ENCODE measurements at places on chromosomes 1 and 21.

GRCh38 chr1:50774759-50775351 lies 185.2 kb downstream of the FAF1 start:
- DNase-seq, result peak; percentile 27

- DNase-seq, result no peak
Measured at GRCh38 chr1:55309053-55309452, 93.9 kb upstream of the USP24 start.

GRCh38 chr1:240352769-240353168 lies 259.2 kb downstream of the GREM2 start:
- DNase-seq, result no peak

- DNase-seq, result no peak
Measured at GRCh38 chr1:226506021-226506420, 42.5 kb upstream of the STUM start.

DNA sequence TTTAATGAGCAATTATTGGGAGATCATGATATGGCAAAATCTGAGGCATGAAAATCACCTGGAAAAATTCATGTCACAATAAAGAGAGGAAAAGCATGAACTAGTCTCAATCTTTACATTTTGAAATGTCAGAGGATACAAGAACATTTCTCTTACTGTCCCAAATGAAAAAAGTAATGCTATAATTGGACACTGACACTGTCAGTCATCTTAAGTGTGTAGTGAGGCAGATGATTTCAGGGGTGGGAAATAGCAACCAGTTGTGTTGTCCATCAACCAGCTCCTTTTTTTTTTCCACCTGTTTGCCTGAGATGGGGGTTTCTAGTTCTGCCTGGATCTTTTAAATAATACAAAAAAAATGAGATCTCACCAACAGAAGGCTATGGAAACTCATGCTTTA lies 646.2 kb downstream of the KCNT2 start:
- no peak for DNase-seq

DNA sequence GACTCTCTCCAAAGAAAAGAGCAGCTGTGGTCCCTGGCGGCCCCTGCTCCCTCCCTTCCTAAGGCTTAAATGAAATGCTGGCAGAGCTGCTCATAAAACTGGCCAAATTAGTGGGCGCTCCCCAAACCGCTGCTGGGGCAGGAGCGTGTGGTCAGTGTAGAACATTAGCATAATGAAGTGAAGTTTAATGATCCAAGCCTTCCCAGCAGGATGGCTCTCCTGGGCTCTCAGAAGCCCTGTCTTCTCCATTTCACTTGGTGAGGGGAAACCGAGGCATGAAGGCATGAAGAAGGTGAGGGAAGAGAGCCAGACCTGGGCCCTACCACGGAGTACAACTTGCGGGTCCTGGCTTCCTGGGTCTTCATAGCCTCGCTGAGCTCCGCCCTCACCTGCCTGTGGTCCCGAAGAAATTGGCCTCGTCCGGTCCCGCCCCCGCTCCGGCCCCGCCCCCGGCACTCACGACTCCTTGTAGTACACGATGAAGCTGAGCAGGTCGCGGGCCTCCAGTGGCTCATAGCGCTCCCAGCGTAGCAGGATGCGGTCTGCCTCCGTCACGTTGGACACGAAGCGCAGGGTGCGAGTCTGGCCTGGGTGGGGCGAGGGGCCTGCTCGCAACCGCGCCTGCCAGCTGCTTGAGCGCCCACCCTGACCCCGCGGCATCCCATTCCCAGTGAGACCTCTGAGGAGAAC lies 10.3 kb downstream of the INSRR start:
- DNase-seq, result peak; percentile 48

GRCh38 chr1:221035662-221036153 lies 156.5 kb downstream of the HLX start:
- no peak for DNase-seq

DNA sequence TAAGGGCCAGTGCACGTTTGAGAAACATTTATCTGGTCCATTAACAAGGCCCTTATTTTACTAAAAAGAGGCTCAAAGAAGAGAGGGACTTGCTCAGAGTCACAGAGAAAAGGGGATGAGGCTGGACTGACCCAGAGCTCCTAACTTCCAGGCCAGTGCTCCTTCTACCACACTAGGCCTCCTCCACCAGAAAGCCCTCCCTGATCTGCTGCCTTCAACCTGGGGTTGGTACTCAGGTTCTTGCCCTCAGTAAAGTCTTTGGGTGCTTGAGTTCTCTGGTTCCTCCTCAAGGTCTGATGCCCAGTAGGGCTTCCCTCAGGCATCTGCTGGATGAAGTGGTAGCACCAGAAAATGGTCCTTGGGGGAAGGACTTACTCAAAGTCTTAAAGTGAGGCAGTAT lies 26.0 kb downstream of the TTC39A start:
- DNase-seq, result no peak

GRCh38 chr1:43636006-43636641 lies 13.8 kb upstream of the KDM4A start:
- no peak for DNase-seq

- DNase-seq, result no peak
Measured at GRCh38 chr1:213466541-213466940, 415.5 kb downstream of the RPS6KC1 start.

DNA sequence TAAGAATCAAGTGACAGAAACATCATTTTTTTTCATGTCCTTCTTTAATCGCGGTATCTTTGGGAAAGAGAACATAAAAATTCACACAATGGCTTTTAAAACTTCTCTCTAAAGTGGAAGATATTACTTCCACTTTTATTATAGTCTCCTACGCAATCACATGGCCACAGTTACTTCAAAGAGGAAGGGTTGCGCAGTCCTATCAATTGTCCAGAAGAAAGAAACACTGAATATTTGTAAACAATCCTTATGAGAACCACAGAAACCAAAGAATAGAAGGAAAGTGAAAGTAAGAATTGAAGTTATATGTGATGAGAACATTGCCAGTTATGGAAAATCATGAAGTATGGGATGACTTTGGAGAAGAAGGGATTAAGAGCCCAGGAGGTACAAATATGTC lies 32.6 kb downstream of the CFH start:
- no peak for DNase-seq

Data from GM13977 (cell line).